ENCODE measurements at places on chromosomes 7 and 10.

- DNase-seq, result no peak
These were observed 84.9 kb upstream of the ADRB1 start for GRCh38 chr10:113958631-113959382.

- DNase-seq, result no peak
These were observed 128.9 kb downstream of the CCDC3 start for GRCh38 chr10:12872577-12872976.

- DNase-seq, result no peak
These were observed 4.9 kb downstream of the TMEM270 start for GRCh38 chr7:73865738-73866445.

- no peak for DNase-seq
These were observed 18.1 kb downstream of the HACD1 start for GRCh38 chr10:17599089-17599488.

DNA sequence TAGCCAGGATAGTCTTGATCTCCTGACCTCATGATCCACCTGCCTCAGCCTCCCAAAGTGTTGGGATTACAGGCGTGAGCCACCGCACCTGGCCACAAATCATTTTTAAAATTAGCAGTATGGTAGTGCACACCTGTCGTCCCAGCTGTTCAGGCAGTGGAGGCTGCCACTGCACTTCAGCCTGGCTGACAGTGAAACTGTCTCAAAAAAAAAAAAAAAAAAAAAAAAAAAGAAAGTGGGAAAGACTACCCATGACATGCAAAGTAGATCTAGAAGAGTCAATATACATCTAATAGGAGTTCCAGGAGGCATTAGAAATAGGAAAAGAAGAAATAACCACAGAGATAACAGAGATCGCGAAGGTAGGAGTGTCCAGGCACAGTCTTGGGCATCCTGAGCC is 3.2 kb downstream of the CSGALNACT2 start:
- DNase-seq, result no peak

- no peak for DNase-seq
These were observed 38.7 kb downstream of the NPS start for GRCh38 chr10:127587668-127588365.

DNA sequence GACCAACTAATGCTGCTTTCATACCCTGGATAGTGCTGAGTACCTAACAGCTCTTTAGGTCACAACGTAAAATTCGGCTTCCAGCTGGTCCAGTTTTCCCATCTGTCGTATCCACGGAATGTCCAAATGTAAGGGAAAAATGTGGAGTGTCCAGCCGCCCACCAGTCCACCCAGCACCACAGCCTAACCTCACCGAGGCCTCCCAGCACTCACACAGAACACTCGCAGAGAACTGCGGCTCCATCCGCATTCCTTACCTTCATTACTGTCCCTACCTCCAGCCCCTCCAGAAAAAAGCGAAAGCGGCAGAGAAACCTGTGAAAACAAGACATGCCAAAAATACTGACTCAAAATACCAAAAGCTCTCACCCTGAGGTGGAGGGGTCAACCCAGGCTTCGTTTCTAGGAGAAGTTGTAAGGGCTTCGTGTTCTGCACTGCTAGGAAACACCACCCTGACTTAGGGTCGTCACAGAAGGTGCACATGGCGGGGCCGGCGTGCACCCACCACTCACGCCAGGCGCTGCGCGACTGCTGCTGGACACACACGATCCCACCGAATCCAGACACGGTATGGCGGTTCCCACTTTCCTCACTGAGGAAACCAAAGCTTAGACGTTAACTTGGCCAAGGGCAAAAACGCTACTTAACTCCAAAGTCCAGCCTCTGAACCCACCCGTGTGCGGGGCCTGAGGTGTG is 73.9 kb downstream of the AMZ1 start:
- DNase-seq, result no peak

- DNase-seq, result no peak
These were observed 117.8 kb upstream of the INSYN2A start for GRCh38 chr10:127313996-127314700.

GRCh38 chr10:62162261-62162981 is 106.2 kb downstream of the RTKN2 start:
- no peak for DNase-seq

DNA sequence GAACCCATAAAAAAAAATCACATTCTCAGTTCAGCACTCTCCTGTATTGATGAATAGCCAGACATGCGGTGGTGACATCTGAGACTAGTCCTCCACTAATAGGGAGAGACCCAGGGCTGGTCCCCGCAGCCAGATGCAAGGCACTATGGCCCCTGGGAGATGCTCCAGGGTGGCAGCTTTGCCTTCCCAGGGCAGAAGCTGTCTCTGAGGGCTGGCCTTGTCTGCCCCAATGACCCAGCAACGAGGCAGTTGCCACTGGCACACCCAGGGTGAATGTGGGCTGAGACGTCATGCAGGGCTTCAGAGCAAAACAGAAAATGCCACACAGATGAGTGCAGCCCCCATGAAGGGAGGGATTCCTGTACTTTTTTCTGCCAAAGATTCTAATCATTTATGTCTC is 50.1 kb upstream of the GDF10 start:
- DNase-seq, result peak; percentile 3

DNA sequence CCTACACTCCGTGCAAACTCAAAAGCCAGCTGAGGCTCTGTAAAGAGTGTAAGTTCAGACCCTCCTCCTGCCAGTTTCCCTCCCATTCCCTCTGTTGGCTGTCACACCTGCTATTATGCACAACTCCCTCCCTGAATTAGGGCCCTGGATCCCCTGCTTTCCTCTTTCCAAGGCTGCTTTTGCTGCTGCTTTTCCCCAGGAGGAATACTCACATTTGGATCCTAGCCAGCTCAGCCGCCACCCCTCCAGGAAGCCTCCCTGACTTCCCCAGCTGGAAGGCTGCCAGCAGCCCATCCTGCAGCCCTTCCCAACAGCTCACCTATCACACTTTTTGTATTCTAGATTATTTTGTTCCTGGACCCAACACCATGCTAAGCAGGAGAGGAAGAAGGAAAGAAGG is 40.9 kb upstream of the WDR11 start:
- no peak for DNase-seq

DNA sequence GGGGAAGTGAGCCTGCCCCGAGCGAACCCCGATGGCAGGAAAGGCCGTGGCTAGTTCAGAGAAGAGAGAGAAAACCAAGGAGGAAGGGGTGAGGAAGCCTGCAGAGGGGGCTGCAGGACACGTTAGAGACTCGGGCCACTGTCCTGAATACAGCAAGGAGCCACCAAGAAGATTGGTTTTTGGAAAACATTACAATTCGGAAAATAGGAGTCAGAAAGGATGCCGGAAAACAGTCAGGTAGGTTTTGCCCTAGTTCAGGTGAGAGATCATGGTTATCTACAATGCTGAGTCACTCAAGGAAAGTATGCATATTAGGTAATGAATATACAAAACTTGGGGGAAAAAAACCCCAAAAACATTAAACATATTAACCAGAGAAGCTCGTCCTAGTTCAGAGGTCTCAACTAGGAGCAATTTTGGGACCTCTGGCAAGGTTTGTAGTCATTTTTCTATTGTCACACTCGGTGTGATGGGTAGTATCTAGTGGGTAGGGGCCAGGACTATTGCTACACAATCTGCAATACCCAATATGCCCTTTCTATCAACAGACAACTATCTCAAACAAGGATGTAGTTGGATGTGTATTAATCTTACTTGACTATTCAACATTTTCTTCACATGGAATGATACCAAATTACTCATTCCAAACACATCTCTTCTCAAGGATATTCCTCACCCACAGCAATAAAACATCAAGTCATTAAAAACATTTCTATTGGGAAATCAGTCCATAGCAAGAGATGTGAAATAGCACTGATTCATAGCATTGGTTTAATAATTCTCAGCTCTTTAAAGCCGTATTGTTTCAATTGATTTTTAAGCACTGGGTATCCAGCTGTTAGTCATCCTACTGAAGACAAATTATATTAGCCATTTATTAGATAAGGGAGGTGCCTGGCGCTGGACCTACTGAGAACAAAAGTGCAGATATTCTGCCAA is 74.4 kb upstream of the RSU1 start:
- no peak for DNase-seq

DNA sequence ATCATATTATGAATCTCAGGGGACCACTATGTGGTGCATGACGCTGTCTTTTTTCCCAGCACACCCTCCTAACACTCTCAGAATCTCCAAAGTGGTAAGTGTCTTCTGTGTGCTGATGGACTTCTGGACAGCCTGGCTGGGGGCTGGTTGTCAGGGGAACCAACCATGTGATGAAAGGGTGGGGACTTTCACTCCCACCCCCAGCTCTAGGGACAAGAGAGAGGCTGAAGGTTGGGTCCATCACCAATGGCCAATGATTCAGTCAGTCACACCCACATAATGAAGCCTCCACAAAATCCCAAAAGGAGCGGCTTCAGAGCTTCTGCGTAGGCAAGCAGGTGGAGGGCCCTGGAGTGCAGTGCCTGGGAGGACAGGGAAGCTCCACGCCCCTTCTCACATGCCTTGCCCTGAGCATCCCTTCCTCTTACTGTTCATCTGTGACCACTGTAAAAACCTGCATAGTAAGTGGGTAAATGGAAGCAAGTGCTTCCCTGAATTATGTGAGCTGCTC is 44.6 kb downstream of the RASGEF1A start:
- DNase-seq, result no peak

DNA sequence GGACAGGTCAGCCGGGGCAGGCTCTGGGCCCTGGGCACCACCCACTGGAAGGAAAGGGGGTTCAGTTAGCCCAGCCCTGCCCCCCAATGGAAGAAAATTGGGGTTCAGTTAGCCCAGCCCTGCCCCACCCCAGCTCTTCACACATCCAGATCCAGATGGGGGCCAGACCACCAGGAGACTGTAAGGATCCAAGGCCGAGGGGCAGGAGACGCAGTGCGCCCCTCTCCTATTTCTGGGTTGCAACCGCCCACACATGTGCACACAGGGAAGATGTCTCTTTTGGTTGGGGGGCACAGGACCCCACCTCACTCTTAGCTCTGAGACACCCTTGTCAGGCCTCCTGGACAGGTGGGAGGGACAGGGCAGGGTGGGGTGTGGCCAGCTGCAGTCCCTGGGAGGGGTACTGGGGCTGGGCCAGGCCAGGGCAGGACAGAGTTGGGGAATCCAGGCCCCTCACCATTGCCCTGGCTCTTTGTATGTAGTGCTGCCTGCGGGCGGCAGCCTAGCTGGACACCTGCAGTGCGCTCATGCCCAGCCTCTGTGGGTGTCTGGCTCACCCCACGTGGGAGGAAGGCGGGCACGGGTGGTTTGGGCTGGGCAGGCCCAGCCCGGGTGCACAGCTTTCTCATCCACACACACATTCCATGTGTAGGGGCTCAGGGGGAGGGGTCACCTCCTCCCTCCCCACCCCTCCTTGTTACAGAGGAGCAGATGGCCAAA is 141.2 kb downstream of the LHPP start:
- DNase-seq, result no peak

DNA sequence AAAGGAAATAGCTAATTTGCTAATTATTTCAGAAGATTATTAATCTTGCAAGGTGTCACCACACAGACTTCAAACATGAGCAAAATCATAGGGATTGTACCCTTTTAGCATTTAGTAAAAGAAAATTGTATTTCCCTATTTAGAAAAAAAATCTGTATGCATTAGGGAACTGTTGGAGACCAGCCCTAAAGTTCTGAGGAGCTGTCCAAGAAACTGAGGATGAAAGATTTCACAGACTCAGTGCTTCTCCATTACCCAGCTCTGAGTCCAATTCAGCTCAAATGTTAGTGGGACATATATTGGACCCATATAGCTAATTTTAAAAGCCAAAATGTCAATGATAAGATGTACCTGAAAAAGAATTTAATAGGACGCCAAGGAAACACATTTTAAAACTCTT is 271.7 kb downstream of the SNX10 start:
- DNase-seq, result no peak

GRCh38 chr7:126803060-126803665 is 449.6 kb downstream of the GRM8 start:
- DNase-seq, result no peak

DNA sequence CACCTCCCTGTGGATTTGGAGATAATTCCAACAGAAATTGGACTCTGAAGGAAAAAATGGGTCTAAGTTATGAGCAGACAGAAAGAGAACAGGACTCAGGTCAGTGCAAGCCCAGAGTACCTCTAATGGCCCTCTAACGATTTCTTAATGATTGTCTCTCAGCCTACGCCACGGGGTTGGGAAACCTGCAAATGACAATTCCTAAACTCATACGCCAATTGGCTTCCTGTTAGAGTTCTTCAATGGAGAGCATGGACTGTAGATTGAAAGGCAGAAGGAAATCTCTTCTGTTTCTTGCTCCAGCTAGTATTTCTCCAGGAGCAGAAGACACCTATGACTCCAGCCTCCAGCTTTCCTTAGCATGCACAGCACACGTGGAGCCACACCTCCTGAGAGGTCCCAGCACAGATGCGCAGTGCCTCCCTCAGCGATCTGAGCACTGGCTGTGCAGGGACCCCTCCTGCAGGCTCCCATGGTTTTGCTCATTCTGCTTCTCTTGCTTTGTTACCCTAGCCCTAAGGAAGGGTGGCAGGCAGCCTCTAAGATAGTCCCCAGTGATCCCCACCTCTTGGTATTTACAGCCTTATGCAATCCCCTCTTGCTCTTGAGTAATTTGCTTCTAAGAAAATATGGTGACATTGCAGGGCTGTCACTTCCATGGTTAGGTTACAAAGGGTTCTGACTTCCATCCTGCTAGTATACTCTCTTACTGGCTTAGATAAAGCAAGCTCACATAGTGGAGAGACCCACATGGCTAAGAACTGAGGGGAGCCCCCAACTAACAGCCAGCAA is 30.1 kb downstream of the DENND11 start:
- DNase-seq, result no peak

DNA sequence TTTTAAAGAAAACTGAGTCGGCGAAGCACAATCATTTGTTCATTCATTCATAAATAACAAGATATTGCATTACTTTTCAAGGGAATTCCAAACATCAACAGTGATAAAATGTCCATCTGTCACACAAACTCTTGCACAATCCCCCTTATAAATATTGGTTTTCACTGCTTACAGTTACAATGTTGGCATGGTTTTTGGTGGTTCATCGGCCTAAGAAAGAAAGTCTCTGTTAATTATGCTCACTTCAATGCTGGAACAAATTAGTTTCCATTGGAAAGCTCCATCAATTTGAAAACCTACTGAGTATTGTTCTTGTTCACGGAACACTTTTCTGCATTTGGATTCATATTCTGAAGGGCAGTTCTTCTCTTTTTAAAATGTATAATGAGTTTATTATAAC is 188.5 kb downstream of the JAZF1 start:
- no peak for DNase-seq

DNA sequence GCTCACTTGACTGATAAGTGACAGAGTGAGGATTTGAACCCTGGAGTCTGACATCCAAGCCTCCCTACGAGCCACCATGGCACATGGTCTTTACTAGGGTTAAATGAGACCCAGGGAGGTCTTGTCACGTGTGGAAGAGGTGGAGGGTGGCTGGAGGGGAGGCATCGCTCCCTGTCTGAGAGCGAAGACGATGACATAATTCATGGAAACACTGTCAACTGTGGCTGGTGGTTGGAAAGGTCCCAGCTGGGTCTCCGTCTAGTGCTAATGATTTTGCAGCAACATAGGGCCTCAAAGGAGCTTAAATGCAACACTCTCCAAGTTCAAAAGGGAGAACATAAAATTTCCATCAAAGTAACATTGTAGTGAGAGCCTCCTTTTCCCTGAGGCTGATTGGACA is 99.9 kb upstream of the BAIAP2L1 start:
- DNase-seq, result no peak

All from central memory CD8-positive, alpha-beta T cell (primary cell).